ENCODE measurements at places on chromosomes 2 and 18.
A peak's percentile ranks its signal among the peaks of the same experiment; 100 is the strongest.

GRCh38 chr2:200962811-200963123 lies 693 bp downstream of the ORC2 start:
- no peak for DNase-seq

DNA sequence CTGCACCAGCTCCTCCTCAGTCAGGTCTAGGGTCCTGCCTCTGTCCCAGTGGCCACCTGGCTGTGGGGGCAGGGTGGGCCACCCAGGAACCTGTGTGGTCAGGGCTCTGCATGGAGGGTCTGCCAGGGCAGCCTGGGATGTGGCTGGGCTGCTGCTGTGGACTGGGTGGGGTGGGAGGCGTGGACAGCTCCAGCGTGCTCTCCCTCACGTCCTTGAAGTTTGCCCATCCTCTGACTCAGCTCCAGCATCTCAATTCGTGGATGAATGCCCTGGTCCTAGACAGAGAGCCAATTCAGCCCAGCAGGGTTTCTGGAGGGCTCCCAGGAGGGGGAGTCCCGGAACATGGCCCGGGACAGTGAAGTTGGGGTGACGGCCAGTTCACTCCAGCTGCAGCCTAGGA lies 64.3 kb upstream of the EPAS1 start:
- DNase-seq, result no peak

DNA sequence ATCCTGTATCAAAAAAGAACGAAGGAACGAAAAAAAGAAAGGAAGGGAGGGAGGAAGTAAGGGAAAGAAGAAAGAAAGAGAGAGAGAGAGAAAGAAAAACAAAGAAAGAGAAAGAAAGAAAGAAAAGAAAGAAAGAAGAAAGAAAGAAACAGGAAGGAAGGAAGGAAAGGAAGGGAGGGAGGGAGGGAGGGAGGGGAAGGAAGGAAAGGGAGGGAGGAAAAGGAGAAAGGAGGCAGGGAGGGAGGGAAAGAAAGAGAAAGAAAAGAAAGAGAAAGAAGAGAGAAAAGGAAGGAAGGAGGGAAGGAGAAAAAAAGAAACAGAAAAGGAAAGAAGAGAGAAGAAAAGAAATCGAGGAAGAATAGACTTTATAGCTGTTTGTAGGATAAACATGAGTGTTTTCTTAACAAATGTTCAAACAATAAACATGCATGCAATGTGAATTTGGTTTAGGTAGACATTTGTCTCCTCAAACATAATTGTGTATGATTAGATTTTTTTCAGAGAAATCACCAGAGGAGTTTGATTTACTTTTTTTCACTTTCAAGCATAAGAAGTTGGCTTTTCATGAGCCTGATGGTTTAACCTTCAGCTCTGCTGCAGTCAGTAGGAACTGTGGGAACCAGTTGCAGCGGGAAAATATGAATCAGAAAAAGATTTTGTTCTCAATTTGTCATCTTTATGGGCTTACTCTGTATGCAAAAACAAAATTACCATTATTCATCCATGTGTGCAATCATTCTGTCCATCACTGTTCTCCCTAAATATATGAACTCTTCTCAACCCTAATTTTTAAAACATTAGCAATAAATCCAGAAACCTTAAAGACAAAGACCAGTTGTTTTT lies 71.6 kb downstream of the PRKRA start:
- no peak for DNase-seq

GRCh38 chr2:45904267-45904945 lies 252.9 kb downstream of the PRKCE start:
- no peak for DNase-seq

- no peak for DNase-seq
Observed at GRCh38 chr2:225399504-225399903, at the start of gene NYAP2. TSS of gene NYAP2 (plus strand) at chr2:225399710. CDS start at chr2:225408881, 9,171 bp downstream.

- DNase-seq, result no peak
Observed at GRCh38 chr2:62554440-62554839, 48.4 kb upstream of the TMEM17 start.

- peak; percentile 50 for DNase-seq
Observed at GRCh38 chr2:142742371-142743214, 134.9 kb upstream of the KYNU start.

- DNase-seq, result no peak
Observed at GRCh38 chr18:49976795-49977560, 163.6 kb upstream of the ACAA2 start.

GRCh38 chr2:99974275-99974674 lies 168.1 kb downstream of the AFF3 start:
- DNase-seq, result no peak

DNA sequence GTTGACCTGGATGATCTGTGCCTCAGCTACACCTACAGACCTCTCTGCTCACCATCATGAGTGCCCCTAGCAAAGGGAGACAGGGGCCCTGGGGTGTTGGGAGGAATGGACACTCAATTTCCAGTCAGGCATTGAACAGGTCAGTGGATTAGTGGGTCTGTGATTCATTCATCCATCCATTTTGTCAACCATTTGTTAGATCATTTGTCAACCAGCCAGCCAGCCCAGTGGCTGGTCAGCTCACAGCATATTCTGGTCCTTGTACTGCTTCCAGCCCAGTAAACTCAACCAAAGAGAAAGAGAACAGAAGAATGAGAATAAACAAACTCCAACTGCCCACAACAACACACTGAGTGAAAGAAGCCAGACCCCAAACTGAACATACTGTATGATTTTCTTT lies 4.6 kb upstream of the KLF11 start:
- no peak for DNase-seq
